Effector memory CD4-positive, alpha-beta T cell (primary cell): ENCODE measurements at places on chromosomes 7 and 10.
A peak's percentile ranks its signal among the peaks of the same experiment; 100 is the strongest.

DNA sequence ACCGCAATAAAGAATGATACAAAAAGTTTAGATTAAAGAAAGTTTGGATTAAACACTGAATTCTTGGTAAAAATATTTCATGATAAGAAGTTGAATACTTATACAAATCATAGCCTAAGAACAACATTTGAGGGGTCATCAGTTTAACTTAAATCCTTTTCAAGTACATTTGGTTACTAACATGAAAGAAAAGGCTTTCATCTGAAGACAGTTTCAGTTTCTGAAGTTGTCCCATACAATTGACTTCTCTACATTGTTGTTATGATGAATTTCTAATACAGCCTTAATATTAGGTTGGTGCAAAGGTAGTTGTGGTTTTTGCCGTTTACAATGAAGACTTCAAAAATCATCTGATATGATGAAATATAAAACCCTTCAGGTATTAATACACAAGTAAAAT is 317.5 kb upstream of the MAGI2 start:
- no peak for DNase-seq

GRCh38 chr7:52431082-52431815 is 604.2 kb upstream of the POM121L12 start:
- DNase-seq, result no peak

GRCh38 chr7:133669061-133669455 is 416.2 kb downstream of the EXOC4 start:
- DNase-seq, result no peak

DNA sequence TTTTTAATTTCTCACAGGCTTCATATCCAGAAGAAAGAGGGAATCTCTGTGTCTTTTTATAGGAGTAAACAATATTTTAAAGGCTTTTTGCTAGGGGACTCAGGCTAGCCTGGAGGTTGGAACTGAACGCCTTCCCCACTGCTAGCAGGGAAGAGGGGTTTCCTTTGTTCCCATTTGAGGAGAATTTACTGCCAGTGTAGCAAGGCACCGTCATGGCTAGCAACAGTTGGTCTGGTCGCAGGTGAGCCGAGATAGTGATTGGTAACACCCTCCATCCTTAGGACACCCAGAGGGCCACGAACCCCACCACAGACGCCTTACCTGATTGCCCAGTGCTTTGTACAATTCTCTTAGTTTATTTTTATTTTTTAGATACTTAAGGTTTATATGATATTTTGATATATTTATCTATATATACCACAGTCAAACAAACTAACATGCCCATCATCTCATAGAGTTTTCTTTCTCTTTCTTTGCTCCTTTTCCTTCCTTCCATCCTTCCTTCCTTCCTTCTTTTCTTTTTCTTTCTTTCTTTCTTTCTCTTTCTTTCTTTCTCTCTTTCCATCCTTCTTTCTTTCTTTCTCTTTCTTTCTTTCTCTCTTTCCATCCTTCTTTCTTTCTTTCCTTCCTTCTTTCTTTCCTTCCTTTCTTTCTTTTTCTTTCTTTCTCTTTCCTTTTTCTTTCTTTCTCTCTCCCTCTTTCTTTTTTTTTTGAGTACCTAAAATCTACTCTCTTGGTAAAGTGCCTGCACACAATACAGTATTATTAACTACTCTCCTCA is 219.0 kb upstream of the AKR1E2 start:
- no peak for DNase-seq

GRCh38 chr7:139629392-139630082 is 106.1 kb downstream of the CLEC2L start:
- no peak for DNase-seq

- DNase-seq, result no peak
These were observed 138.5 kb downstream of the SEMA3A start for GRCh38 chr7:84055904-84056605.

- DNase-seq, result no peak
These were observed 209.5 kb upstream of the ZMIZ1 start for GRCh38 chr10:78859266-78859665.

- DNase-seq, result no peak
These were observed 148.3 kb downstream of the CDH23 start for GRCh38 chr10:71545001-71545400.

- DNase-seq, result no peak
These were observed 13.4 kb downstream of the HIP1 start for GRCh38 chr7:75725306-75725705.

DNA sequence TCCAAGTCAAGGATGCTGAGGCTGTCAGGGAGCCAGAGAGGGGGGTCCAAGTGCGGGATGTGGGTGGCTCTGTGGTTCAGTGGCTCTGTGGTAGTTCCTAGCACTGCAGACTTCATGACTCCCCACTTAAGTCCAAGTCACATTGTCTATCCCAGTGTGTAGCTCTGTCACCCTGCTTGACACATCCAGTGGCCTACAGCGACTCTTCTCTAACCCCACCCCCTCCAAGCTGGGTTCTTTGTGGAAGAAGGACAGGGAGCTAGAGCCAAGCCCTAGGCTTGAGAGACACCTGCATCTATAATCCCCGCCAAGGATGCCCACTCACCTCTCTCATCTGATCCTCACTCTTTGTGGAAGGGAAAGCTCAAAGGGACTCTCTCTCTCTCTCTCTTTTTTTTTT is 57.6 kb downstream of the ADCYAP1R1 start:
- DNase-seq, result no peak

DNA sequence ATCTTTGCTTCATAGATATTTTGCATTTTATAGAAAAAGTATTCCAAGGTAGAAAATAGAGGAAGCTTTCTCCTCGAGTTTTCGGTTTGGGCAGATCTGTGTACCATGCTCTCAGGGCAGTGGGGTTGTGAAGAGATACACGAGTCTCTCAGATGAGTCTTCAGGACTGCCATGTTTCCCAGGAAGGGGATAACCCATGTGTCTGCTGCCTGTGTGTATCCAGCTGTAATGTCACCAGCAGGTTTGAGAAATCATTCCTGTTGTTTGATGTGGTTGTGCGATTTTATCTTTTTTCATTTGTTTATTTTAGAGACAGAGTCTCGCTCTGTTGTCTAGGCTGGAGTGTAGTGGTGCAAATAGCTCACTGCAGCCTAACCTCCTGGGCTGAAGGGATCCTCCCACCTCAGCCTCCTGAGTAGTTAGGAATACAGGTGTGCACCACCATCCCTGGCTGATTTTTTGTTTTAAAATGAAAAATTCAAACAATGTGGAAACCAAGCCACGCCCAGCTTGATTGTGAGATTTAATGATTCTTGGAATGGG is 48.9 kb downstream of the SNX10 start:
- no peak for DNase-seq

- no peak for DNase-seq
These were observed 139.4 kb downstream of the GNAT3 start for GRCh38 chr7:80372415-80372814.

GRCh38 chr10:73529089-73529832 is 33.4 kb upstream of the PPP3CB start:
- DNase-seq, result peak; percentile 35
